ENCODE measurements at places on chromosomes 3 and 15.
A peak's percentile ranks its signal among the peaks of the same experiment; 100 is the strongest.

DNA sequence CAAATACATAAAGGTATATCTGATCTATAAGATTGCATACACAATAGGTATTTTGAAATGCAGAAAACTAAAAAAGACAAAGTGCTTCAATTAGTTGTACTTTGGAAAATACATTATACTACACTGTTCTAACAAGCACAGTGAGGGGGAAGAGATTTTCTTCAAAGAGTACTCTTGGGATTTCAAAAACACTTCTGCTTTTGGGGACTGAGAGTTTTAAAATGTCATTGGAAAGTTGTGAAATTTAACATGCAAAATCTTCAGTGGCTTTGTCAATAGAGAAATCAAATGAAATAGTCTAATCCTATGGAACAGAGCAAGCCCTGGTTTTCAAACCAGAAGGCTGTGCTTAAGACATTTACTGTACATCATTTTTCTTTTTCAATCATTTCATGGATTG lies 322.2 kb upstream of the SEMA6D start:
- no peak for DNase-seq

DNA sequence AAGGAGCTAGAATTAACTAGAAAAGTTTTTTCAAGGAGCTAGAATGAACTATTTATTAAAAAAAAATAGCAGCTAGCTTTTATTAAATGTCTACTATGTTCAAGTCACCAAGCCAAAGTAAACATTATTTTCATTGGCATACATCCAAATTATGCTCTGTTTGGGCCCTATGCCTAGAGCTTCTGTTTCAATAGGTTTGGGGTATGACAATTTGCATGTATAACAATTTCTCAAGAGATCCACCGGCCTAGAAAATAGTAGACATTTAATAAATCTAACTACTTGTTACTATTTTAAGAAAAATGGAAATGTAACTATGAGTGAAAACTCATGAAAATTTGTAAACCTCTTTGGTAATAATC lies 8.0 kb downstream of the GABRR3 start:
- no peak for DNase-seq

DNA sequence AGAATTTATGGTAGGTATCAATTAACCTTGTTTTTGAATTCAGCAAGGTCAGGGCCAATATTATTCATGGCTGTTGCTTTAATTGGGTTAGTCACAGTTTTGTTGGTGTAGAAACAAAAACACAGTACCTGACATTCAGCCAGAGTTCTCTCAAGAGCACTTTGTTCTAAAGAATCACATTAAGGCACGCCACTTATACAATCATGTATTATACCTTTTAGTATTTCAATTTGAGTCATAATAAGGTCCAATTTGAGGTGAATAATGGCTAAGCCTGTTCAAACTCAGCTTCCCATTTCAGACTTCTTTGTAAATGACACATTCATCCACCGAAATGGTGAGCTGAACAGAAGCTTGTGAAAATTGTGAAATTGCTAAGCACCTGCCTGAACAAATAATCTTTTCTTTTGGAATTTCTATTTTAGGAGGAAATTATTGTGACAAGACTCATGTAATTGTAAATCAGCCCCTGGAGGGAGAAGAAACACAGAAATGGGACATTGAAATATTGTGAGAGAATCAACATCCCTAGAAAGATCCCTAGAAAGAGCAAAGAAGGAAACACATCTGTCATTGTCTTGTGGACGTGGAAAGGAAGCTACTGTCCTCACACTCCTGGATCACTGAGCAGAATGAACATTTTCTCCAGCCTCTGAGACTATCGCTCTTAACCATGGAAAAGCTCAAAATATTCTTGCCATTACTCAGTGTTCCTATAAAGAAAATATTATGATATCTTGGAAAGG lies 29.3 kb downstream of the RIOX2 start:
- DNase-seq: no peak

GRCh38 chr3:64088408-64089205 lies 65.3 kb upstream of the PSMD6 start:
- DNase-seq: no peak

DNA sequence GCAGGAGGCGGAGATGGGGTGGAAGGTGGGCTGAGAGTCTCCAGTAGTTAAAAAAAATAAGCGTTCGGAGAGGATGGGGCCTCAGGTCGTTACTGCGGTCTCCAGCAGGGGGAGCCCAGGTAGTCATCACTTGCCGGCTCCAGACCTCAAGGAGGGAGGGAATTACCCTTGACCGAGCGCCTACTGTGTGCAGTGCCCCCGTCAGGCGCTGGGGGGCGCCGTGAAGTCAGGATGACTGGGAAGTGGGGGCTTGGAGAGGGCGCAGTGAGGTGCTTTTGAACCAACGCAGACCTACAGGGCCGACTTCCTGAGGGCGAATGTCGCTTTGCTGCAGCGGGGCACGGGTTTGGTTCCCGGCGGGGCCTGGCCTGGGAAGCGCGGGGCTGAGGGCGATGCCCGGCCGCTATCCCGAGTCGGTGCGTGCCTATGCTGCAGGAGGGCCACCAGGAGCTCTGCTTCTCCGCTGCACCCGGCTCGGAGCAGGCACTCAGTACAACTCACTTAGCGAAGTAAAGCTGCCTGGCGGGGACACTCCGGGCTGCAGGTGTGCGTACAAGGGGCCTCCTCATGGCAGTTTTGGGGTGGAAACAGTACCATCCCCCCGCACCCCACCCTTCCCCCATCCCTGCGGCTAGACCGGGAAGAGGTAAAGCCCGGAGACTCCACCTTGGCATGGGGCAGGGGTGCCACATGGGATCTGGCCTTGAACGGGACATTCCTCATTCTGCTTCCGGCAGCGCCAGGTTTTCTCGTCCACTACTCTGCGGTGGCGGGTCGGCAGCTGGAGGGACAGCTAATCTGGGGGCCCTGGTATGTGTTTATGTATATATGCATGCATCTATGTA lies 79.8 kb downstream of the RHCG start:
- DNase-seq: peak; percentile 89

- peak; percentile 63 for DNase-seq
These were observed 34.6 kb downstream of the BTD start for GRCh38 chr3:15636028-15636709.

GRCh38 chr3:31979001-31979697 lies 1.9 kb downstream of the OSBPL10 start:
- peak; percentile 19 for DNase-seq

DNA sequence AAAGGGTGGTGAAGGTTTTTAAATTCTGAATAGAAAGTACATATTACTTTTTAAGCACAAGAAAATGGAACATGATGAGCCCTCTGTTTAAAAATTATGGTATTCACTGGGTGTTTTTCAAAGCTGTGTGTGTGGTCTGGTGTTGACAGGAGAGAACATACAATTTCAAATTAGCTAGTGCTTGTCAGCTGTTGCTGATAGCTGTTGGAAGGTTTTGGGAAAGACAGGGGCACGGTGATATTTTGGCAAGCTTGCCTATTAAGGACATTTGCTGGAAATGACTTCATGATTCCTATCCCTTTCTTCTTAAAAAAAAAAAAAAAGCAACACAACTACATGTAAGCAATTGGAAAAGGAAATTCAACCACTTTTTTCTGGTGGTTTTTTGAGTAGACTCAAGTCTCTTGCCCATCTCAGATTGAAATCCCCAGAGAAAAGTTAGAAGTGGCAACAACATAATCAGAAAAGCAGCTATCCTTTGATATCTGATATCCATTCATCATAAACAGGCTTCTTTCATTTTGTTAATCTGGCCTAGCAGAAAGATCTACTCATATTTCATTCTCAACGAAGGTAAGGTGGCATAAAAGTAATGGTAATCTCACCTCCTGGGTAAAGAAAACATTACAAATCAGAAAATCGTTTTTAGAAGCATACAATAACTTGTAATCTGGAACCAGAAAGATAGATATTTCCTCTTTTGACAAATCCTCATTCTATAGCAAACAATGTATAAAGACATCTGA lies 130.0 kb downstream of the RBMS3 start:
- DNase-seq: no peak

DNA sequence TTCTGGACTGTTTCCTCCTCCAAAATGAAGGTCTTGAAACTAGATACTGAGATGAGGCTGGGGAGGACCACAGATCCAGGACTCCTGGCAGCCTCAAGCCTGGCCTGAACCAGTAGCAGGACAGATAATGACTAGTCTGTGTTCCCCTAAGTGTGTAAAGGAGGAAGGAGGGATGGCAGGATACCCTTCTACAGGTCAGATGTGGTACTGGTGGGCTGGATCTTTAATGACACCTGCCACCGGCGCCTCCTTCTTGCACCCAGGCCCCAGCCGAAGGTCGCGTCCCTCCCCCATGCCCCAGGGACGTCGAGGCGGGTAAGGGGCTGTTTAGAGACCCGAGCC lies 556 bp downstream of the USP19 start:
- no peak for DNase-seq

All from activated T-cell treated with anti-CD3 and anti-CD28 coated beads, Interleukin-2, amount 50 U/mL, for 72 hours (primary cell).